Breast epithelium (tissue), 4 donors: ENCODE measurements at places on chromosomes 12 and 14.
A peak's percentile ranks its signal among the peaks of the same experiment; 100 is the strongest.

DNA sequence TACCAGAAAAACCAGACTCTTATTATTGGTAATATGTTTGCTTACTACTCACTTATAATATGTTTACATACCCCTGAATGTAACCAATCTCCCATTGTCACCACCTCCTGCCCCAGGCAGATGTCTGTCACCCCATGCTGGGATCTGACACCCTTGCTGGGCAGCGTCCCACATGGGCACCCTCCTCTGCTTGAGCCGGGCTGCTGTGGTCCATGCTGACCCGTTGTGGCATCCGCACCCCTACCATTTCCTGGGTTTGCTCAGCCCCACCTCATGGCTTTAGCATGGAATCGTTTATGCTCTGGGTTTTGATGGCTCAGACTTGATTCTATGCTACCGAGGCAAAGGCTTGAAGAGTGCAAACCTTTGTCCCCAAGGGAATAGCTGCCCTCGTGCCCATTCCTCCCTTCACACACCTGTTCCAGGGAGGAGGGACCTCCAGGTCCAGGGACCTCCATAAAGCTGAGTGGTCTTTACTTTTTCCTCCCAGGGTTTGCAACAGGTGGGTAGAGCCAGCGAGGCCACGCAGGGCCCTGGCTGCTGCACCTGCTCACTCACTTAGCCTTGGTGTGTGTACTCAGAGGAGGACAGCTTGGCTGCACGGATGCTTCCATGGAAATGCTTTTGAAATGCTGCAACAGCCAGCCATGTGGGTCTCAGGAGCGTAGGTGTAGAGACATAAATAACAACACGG is 68.7 kb downstream of the PRMT8 start:
- no peak overlapping the region for H3K27ac ChIP-seq
- DNase-seq = no peak
- H3K4me3 ChIP-seq = no peak overlapping the region
- H3K4me1 ChIP-seq = no peaks in the 10 kb centered on the region

- no peaks in the 10 kb centered on the region for H3K36me3 ChIP-seq
- DNase-seq = no peak
- no peak overlapping the region for H3K27ac ChIP-seq
- no peak overlapping the region for H3K4me3 ChIP-seq
- H3K4me1 ChIP-seq = no peaks in the 10 kb centered on the region
These were observed 34.7 kb upstream of the C12orf42 start for GRCh38 chr12:103530307-103531066.

DNA sequence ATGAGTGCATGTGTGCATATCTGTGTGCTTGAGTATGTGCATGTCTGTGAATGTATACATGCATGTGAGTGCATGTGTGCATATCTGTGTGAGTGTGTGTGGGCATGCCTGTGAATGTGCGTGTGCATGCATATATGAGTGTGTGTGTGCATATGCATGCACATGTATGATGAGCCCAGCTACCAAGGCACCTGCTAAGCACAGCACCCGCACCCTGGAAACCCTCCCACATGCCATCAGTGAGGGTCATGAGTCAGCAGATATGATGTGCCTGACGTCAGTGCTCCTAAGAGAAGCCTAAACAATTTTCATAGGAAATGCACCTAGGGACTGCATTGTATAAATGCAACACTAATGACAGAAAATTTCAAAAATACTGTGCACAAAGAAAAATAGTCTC is 151.1 kb downstream of the KIF26A start:
- no peaks in the 10 kb centered on the region for H3K36me3 ChIP-seq
- peak; percentile 10 for DNase-seq
- peaks cover 3% of the 10 kb centered on the region for H3K27me3 ChIP-seq
- no peak overlapping the region for H3K27ac ChIP-seq
- H3K4me1 ChIP-seq = no peaks in the 10 kb centered on the region

DNA sequence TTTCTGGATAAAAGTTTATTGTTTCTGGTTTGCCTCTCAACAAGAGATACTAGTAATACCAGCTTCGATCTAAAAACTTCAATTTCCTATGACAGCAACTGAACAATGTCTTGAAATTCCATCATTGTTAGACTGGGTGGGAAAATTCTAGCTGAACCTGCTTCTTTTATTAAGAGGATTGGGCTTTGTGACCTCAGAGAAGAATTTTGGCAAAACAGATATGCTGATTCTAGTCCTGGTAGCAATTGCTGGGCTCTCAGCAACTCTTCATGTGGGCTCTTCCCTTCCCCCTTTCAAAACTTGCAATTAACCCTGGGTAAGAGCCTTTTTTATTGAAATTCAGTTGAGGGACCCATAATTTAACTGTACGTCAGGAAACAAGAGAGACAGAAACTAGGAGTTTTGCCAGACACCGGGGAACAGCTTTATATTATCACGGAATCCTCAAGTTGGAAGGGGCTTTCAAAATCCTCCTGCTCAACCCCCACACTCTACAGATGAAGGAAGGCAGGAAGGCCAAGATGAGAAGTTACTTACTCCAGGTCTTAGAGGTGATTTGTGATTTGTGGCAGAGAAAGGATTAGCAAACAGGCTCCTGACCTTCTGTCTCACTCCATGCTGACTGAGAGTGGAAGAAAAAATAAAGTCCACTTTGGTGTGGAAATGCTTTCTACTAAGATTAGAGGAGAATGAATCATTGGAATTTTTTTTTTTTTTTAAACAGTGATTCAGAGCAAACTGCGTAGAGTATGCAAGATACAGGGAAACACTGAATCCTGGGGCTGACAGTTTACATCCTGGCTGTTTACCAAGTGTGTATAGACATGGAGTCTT is 239.0 kb upstream of the ATP2B1 start:
- H3K27ac ChIP-seq = no peak overlapping the region
- H3K36me3 ChIP-seq = no peaks in the 10 kb centered on the region
- no peak overlapping the region for H3K4me3 ChIP-seq
- H3K4me1 ChIP-seq = no peaks in the 10 kb centered on the region
- DNase-seq = no peak

GRCh38 chr12:71356569-71356968 is 83.0 kb upstream of the LGR5 start:
- no peak for DNase-seq
- no peak overlapping the region for H3K4me3 ChIP-seq
- no peaks in the 10 kb centered on the region for H3K36me3 ChIP-seq
- no peaks in the 10 kb centered on the region for H3K27me3 ChIP-seq
- no peaks in the 10 kb centered on the region for H3K4me1 ChIP-seq
